ENCODE measurements at places on chromosomes 16 and 17.
A peak's percentile ranks its signal among the peaks of the same experiment; 100 is the strongest.

DNA sequence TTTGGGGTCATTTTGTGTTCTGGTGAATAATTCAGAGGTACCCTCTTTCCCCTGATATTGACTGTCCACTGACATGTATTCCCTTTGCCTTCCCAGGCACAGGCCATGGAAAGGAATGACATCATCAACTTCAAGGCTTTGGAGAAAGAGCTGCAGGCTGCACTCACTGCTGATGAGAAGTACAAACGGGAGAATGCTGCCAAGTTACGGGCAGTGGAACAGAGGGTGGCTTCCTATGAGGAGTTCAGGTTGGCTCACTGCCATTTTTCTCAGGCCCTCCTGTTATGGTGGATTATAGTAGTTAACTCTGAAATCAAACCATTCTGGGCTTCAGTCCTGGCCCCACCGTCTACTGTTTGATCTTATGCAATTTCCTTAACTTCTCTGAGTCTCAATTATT lies 1.6 kb upstream of the EFTUD2 start:
- DNase-seq: no peak

GRCh38 chr17:21249920-21250703 lies 3.1 kb downstream of the NATD1 start:
- no peak for DNase-seq

DNA sequence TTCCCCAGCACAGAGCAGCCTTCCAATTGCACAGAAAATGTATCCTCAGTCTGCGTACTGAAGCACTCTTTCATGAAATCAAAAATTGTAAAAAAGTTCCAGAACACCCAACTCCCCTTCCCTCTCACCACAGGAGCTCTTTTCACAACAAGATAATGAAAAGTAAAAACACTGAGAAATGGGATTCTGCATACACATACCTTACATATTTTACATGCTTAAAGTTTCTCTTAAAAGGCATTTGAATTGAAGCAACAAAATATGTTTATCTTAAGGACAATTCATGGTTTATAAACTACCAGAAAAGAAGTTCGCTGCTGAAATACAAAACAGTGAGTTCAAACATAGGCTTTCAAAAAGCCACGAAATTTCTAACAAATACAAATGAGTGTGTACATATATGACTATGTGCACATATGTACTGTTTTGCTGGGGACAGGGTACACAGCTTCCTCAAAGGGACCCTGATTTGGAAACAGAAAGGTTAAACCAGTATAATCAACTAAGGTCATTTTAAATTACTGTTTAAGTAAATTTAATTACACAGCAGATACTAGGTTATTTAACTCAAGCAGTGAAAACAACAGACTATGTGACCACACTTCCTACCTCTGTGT lies 33.8 kb downstream of the COG1 start:
- DNase-seq: no peak

- peak; percentile 49 for DNase-seq
Observed at GRCh38 chr16:67000384-67001351, 12.3 kb downstream of the CES4A start.

DNA sequence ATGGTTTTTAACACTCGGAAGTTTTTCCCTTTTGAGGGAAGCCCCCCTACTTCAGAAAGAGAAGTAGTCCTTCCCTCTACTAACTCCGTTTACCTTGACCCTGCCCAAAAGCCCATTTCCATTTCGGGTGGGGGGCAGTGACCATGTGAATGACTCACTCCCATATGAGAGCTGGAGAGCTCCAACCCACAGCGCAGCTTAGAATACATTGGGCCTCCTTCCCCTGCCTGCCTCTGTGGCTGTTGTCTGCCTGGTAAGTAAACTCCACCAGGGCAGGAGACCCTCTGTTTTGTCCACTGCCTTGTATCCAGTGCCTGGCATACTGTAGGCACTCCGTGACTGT lies 985 bp downstream of the SGSM2 start:
- no peak for DNase-seq

- no peak for DNase-seq
Observed at GRCh38 chr17:50448643-50449042, 20.0 kb downstream of the CHAD start.

DNA sequence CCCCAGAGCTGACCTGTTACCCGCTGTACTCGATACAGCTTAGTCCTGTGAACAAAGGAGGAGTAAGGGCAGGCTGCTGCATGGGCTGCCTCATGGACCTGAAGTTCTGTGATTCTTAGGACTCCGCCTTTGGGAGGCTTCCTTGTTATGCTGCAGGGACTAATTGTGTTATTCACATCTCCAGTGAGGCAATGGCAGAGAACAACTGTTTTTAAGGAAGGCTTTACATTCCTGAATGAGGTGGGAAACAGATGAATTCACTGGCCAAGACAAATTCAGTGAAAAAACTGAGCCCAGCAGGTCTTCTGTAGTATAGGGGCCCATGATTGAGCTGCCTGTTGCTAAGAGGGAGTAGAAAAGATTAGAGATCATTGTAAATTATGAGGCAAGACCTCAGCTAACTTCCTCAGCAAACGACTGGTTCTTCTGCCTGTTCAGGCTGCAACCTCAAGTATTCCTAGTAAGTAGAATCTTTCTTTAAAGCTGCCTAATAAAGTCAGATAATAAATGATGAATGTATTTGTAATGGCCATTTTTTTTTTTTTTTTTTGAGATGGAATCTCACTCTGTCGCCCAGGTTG lies 26.3 kb downstream of the ADORA2B start:
- no peak for DNase-seq

- no peak for DNase-seq
Observed at GRCh38 chr17:28907709-28908475, 5.0 kb upstream of the DHRS13 start.

DNA sequence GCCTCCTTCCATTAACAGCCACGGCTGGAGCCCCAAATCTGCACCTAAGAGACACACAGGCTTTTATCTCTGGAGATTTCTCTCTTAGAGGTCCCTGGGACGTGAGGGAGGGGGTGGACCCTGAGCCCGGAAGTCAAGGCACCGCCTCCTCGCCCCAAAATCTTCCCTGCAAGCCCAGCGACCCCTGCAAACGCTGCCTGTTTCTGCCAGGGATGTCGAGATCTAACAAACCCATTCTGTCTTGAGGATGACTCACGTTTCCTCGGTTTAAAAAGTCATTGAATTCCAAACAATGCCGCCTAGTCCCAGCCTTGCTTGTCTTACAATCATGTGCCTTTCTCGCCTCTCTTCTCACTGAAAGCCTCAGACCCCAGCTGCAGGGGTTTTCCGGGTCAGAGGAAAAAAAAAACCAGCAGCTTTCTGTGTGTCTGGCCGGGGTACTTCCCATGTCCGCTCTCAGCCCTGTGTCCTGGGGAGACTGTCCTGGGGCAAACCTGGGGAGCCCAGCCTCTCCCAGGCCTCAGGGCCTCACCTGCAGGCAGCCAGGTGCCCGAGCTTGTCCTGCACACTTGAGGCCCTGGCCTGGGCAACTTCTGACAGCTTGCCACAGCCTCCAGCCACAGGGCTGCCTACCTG lies 15.4 kb downstream of the ARL2BP start:
- DNase-seq: no peak

DNA sequence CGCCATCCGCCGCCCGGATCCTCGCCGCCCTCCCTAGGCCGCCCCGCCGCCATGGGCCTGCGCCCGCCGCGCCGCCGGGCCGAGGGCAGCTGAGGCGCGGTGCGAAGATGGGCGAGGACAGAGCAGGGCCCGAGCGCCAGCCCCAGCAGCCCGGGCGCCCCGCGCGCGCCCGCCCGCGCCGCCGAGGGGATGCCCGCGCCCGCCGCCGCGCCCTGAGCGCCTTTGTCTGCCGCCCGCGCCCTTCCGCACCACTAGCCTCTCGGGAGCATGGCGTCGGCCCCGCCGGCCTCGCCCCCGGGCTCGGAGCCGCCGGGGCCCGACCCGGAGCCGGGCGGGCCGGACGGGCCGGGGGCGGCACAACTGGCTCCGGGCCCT lies 278 bp downstream of the RAB11FIP3 start:
- peak; percentile 42 for DNase-seq

- no peak for DNase-seq
Observed at GRCh38 chr17:70298929-70299531, 129.7 kb downstream of the KCNJ2 start.

- no peak for DNase-seq
Observed at GRCh38 chr16:67651847-67652246, 6.9 kb downstream of the CARMIL2 start.

- no peak for DNase-seq
Observed at GRCh38 chr17:29257756-29258155, 11.1 kb downstream of the CRYBA1 start.

DNA sequence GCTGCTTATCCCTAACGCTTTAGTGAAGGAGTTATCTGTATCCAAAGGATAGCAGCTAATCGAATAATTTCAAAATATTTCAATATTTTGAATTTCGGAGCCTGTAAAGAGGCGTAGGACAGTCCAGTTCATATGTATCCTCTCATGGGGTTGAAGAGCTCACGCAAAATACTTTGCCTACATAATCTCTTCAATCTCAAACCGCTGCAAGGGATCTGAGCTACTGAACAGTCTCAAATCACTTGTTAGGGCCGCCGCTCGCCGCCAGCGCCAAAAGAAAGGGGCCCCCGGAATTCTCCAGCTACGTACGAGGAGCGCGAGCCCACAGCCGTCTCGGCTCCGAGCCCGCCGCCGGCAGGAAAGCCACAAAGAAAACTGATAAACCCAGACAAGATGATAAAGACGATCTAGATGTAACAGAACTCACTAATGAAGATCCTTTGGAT lies 601 bp upstream of the RFWD3 start:
- DNase-seq: peak; percentile 11

GRCh38 chr17:50289991-50290702 lies 15.9 kb downstream of the TMEM92 start:
- DNase-seq: no peak

- DNase-seq: no peak
Observed at GRCh38 chr16:82085011-82085779, 50.1 kb downstream of the HSD17B2 start.

DNA sequence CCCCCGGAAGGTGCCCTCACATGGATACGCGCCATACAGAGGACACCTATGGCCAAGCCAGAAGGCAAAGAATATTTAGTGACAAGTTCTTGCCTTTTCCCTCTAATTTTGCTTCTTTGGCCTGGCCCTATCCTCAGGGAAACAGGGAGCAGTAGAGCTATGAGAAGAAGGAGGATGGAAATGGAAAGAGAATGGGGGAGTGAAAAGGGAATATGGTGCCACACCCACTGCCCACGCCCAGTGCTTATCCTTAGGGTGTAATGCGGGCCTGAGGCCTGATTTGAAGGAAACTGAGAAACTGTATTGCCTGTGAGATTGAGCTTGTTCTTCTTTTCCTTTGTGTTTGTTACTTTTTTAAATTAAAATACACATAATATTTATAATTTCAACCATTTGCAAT lies 255.1 kb downstream of the HS3ST3A1 start:
- no peak for DNase-seq

DNA sequence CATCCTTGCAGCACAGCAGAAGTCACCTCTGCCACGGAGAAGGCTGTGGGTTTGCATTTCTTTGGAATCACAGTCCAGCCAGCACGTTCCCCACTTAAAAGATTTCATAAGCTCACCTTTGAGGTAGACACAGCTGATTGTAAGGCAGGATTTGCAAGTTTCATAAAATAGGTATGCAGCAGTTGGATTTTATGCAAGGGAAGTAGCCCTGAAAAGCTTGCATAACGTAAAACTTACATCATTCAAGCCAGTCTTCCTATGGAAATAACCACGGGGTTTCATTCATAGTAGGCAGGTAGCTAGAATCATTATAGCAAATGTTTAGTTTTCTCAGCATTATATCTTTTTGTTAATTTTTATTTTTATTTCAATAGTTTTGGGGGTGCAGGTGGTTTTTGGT lies 49.8 kb upstream of the ARHGAP44 start:
- no peak for DNase-seq

DNA sequence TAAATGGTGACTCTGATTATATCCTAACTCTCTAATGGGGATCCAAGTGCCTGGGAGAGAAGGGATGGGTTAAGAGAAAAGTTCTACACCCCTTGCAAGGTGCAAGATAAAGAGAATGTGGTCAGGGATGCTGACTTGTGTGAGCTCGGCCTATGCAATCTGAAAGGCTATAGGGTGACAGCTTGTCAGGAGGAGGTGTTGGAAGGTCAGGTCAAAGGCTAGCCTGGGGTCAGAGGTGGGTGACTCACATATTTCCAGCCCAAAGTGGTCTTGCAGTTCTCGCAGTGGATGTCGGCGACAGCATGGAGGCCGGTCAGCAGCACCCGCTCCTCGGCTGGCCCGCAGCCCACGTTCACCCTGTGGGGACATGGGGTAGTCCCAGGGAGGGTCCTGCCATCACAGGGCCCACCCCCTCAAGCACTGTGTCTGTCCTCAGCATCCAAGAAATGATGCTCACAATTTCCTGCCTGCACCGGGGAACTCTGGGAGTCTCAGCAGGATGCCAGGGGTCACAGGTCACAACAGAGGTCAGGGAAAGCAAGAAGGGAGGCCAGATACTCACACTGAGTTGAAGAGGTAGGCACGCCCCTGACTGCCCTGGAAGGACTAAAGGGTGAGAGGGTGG lies 1.4 kb downstream of the YPEL3 start:
- no peak for DNase-seq

- DNase-seq: no peak
Observed at GRCh38 chr17:50164697-50164988, 1.2 kb upstream of the SGCA start.

GRCh38 chr16:19717314-19717713 lies 713 bp downstream of the KNOP1 start:
- no peak for DNase-seq

- no peak for DNase-seq
Observed at GRCh38 chr16:1821861-1822611, 4.6 kb downstream of the HAGH start.

DNA sequence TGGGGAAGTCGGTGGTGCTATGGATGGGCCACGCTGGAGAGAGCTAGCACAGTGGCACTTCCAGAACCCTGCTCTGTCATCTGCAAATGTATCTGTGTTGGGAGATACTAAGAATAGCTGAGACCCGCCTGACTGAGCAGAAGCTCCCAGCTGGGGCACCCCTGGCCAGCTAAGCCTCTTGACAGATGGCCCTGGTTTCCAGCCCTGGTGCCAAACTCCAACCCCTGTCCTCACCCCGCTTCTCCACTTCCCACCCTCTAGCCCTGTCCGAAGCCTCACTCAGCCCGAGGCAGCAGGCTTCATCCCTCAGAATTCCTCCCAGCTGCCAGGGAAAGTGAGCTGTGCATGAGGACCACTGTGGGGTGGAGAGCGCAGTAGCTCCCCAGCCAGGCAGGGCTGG lies 124.4 kb downstream of the CCDC144A start:
- DNase-seq: no peak

- no peak for DNase-seq
Observed at GRCh38 chr17:7644775-7645174, 6.0 kb upstream of the ATP1B2 start.

GRCh38 chr17:32141679-32142037 lies 644 bp upstream of the RHOT1 start:
- no peak for DNase-seq

DNA sequence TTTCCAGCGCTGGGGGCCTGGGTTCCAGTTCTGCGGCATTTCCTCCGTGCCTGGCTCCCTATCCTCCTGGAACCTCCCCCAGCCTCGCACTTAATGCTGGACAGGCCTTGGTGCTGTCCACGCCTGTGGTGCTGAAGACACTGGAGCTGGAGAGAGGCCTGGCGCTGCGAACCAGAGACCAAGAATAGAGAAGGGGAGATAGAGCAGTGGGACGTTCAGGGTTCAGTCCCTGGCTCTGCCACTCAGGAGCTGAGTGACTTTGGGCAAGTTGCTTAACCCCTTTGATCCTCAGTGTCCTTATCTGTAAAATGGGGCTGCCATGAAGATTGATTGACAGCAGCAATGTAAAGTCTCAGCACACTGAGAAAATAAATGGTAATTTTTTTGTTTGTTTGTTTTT lies 11.9 kb downstream of the SBK1 start:
- no peak for DNase-seq

Data from T-helper 9 cell (primary cell).